Panc1 (cell line): ENCODE measurements at places on chromosomes 1 and 21. TPM values are rescaled to one million over a fixed set of nuclear protein-coding genes. Genes with fewer than 3 reads are reported as not detected.

MANEAL gene
- 29.7 TPM for total RNA-seq

DNA sequence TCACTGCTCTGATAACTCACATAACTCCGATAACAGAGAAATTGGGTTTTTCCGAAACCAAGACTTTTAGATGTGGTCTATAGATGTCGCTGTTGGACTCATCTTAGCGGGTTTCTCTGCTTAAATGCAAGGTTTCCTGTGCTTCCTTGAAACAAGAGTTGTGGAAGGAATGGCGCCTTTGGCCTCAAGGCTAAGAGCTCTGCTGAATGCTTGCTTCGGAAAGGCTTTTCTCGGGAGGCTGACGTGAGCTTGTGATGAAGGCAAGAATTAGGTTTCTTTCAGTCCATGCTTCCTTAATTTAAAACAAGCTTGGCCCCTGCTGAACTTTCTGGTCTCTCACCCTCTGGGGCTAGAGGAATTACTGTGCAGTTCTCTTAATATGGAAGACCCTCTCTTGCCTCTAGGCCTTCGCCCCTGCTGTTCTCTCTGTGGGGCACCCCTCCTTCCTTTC is 113.5 kb downstream of the MAP3K21 start:
- peak; percentile 38 for DNase-seq

- DNase-seq, result no peak
These were observed 326.5 kb downstream of the PDE4B start for GRCh38 chr1:66119148-66119547.

CFAP45 gene
- total RNA-seq, result 1.6 TPM

DNA sequence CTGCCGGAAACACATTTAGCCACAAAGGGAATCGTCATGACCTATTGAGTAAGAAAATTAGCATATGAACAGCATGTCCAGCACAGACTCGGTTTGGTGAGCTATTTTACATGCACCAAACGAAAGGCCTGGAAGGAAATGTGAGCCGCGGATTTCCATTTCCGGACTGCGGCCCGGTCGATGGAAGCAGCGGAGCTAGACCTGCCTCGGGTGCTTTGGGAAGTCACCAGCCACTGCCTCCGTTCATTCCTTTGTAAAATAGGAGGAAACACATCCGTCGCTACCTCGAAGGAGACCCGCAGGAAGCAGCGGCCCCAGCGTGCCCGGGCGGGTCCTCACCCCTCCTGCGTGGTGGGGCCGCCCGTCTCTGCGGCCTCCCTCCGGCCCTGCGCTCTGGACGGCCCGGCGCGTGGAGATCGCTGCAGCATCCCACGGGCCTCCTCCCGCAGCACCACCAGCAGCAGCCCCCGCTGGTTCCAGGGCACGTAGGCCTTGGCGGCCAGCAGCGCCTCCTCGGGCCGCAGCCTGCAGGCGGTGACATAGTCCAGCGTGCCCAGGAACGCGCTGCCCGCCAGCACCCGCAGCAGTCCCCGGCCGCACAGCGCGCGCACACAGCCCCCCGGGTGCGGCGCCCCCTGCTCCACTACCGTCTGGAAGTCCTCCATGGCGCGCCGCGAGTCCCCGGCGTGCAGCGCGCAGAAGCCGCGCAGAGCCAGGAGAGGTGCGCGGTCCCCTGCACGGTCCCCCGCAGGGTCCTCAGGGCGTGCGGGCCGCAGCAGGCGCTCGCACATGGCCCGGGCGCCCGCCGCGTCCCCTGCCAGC is 12.1 kb downstream of the TTC34 start:
- no peak for DNase-seq

CFHR4 gene
- total RNA-seq, result not detected

ST6GALNAC3 gene
- total RNA-seq, result 0.03 TPM

TMEM125 gene
- total RNA-seq, result not detected

GRCh38 chr1:95723346-95723745 is 489.3 kb downstream of the RWDD3 start:
- DNase-seq, result no peak

GRCh38 chr21:44814498-44815023 is 3.3 kb downstream of the SUMO3 start:
- no peak for DNase-seq

DNA sequence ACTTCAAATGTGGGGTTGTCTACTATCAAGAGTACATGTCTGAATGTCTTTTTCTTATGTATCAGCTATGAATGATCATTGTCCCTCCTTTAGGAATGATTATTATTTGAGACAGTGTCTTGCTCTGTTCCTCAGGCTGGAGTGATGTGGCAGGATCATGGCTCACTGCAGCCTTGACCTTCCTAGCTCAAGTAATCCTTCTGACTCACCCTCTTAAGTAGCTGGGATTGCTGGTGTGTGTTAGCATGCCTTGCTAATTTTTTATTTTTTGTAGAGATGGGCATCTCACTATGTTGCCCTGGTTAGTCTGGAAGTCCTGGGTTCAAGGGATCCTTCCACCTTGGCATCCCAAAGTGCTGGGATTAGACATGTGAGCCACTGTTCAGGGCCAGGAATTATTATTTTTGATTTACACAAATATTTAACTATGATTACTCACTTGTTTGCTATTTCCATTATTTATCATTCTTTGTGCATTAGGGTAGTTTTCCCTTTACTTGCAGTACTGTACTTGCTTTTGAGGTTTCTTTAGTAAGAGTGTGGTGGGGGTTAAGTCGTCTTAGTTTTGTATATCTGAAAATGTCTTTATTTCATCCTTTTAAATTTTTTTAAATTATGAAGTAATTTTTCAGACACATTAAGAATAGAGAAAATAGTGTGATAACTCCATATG is 12.8 kb downstream of the S100A7 start:
- peak; percentile 85 for DNase-seq

DNA sequence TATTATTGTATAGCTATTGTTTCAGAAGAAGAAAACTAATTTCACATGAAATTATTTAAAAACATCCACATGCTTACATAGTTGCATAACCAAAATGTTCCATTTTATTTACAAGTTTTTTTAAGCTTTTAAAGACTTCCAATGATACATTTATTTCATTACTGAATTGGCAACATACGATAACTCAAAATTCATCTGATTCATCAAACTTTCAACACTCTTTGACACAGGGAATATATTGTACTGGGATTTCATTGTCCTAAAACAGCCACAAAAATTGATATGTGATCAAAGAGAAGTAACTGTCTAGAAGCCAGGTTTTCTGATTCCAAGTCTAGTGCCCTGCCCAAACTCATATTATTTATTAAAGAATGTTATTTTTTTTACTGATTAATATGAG is 131.4 kb upstream of the USP24 start:
- no peak for DNase-seq

DNA sequence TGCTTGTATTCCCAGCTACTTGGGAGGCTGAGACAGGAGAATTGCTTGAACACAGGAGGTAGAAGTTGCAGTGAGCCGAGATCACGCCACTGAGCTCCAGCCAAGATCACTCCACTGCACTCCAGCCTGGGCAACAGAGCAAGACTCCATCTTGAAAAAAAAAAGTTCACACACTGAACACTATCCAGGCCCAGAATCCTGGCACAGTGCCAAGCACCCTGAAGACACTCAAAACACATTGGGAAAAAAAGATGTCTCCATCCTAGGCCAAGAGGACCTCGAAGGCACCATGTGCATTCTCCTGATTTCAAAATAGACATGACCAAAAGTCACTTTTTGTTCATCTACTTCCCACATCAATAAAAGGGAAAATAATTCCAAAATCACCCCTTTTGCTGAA is 38.7 kb downstream of the SLC9A1 start:
- no peak for DNase-seq

GRCh38 chr1:216710598-216711333 is 12.5 kb downstream of the ESRRG start:
- no peak for DNase-seq

DNA sequence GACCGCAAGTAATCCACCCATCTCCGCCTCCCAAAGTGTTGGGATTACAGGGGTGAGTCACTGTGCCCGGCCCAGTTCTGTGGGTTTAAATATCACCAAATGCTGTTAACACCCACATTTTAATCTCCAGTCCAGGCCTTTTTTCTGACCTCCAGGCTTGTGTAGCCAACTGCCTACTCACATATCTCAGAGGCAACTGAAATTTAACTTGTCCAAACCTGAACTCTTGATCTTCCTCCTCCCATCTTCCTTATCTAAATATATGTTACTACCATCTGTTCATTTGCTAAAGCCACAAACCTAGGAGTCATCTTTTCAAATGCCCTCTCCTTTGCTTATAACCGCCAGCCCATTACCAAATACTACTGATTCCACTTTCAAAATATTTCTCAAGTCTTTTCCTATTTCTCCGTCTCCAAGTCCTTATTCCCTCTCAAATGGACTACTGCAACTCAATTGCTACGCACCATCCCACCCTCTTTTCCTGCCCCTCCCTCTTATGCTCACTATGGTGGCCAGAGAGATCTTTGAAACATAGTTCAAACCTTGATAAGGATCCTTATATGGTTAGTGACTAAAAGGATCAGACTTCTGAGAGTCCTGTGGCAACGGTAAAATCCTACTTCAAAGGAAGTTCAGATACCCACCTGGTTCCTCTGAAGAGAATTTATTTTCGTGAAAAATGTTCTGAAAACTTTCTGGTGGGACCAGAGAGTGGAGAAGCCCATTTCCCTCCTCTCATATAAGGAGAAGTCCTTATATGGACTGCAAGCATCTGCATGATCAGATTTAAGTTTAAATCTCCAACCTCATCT is 78.5 kb upstream of the CDC42BPA start:
- DNase-seq, result no peak

DNA sequence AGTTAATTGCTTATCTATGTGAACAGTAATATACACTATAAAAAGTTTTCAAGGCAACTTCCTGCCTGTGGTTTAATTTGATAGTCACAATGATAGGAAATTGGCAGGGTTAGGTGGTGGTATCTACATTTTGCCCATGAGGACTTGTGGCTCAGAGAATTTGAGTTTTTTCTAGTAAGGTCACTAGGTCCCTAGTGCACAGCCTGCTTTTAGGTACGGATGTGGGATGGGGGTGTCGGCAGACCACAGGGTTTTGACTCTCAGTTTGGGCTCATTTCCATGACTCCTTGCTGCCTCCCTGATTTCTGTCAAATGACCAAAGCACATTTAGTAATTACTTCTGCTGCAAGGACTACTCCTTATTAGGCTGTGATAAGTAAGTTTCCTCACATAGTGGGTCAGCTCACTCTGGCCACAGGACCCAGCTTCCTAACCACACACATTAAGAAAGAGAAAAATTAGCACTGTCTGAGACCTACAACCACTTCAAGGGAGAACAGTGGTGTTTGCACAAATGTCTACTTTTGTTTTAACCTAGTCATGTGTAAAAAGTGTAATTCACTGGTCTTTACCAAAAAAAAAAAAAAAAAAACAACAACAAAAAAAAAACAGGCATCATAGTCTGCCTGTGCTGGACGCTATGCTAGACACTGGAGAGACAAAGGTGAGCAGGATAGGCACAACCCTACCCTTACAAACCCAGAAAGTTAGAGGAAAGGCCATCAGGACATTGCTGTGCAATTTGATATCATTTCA is 43.7 kb downstream of the MRPL39 start:
- no peak for DNase-seq

DNA sequence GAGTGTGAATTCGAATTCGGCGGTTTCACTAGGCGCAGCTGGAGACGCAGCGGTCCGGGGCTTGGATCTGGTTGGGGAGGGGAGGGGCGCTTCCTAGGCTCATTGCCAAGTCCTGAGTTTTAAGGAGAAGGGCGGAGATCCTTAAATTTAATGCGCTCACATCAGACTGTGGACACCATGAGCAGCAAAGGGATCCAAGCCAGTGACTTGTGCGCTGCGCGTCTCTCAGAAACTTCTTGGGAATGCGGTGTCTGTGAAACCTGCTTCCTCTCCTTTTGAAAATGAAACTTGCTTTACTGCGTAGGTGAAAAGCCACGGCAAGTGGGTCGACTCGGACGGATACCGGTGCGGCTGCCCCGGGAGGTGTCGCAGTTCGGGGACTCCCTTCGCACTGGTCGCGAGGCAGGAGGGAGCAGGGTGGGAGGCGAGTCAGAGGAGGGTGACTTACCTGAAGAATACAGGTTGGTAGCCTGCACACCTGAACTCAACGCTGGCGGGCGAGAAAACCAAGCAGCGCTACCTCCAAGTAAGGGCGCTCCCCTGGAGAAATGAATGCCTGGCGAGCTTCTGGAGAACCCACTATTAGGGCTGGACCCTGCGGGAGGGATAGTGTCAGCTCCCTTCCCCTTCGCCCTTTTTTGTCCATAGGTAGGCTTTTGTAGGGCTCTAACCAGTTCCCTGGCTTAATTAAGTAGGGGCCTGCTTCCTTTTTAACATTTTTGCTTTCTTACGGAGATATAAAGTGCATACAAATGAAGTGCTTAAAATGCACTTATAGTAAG is 992 bp downstream of the TENT5C start:
- DNase-seq, result no peak

- DNase-seq, result no peak
These were observed at the start of gene A3GALT2 for GRCh38 chr1:33320619-33321165. Gene A3GALT2 (minus strand): TSS chr1:33321098. CDS start chr1:33321098, 0 bp downstream.

TPR gene
- total RNA-seq, result 115 TPM

- DNase-seq, result no peak
These were observed 88.8 kb upstream of the SLFNL1 start for GRCh38 chr1:41110286-41110685.

ACTL8 gene
- total RNA-seq, result not detected

DNA sequence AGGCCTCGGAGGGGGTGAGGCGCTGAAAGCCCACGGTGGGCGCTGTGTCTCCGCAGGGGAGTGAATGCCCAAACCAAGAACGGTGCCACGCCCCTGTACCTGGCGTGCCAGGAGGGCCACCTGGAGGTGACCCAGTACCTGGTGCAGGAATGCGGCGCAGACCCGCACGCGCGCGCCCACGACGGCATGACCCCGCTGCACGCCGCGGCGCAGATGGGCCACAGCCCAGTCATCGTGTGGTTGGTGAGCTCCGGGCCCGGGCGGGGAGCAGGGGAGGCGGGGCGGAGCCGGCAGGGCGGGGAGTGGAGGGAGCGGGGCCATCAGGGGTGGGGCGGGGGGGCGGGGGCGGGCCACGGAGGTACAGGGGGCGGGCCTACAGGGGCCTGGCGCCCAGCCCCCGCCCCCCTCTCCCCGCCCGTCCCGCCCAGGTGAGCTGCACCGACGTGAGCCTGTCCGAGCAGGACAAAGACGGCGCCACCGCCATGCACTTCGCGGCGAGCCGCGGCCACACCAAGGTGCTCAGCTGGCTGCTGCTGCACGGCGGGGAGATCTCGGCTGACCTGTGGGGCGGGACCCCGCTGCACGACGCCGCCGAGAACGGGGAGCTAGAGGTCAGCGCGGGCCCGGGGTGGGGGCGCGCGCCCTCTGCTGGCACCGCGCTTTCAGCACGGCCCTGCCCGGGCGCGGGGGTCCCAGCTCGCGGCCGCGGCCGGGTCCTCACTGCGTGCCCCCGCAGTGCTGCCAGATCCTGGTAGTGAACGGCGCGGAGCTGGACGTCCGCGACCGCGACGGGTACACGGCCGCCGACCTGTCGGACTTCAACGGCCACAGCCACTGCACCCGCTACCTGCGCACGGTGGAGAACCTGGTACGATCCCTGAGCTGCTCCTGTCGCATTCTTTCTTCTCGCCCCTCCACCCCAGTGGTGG is 15.9 kb downstream of the ESPN start:
- no peak for DNase-seq

DNA sequence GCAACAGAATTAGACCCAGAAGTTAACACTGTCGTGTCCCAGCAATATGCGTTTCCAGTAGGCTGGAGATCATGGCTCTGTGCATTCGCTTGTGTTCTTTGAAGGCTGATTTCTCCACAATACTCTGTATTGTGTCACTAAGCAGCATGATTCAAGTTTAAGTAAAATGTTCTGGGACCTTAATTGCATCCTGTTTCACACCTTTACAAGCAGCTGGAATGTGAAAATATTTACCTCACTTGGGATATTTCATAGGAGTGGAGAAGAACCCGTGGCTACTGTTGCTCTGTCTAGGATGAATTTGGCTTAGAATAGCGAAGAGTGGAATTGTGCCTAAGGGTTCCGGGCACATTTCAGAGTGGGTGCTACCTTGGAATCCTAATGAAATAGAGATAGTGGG is 6.3 kb downstream of the PTGFRN start:
- DNase-seq, result no peak
